ENCODE measurements at places on chromosomes 16 and 17. TPM values are rescaled to one million over a fixed set of nuclear protein-coding genes. Genes with fewer than 3 reads are reported as not detected.

CD300H gene
- not detected for total RNA-seq

EPN3 gene
- total RNA-seq, result not detected

ABCA9 gene
- total RNA-seq, result 1.8 TPM

DNA sequence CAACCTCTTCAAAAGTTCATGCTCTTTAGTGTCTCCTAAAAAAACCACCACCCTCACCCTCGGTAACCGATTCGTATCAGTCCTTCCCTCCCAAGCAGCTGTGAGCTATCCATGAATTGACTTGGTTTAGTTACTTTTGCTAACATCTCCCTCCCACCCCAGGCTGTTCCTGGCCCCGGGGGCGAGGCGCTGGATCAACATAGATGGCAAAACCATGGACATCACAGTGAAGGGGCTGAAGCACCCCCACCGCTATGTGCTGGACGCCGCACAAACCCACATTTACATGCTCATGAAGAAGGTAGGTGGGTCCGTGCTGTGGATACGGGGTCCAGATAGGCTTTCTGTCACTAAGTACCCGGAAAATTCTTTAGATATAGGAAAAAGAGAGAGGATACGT, 66.8 kb downstream of the RGS9 start:
- DNase-seq, result no peak
- H3K27me3 ChIP-seq, result no peaks in the 10 kb centered on the region
- no peaks in the 10 kb centered on the region for H3K4me1 ChIP-seq
- H3K4me3 ChIP-seq, result no peak overlapping the region
- H3K36me3 ChIP-seq, result no peaks in the 10 kb centered on the region

GRCh38 chr16:73956587-73957494, 339.8 kb upstream of the PSMD7 start:
- no peak overlapping the region for H3K27ac ChIP-seq
- no peak for DNase-seq
- H3K4me3 ChIP-seq, result no peak overlapping the region

- no peak overlapping the region for H3K27ac ChIP-seq
- H3K4me1 ChIP-seq, result peaks cover 7% of the 10 kb centered on the region
- H3K36me3 ChIP-seq, result peaks cover 8% of the 10 kb centered on the region
- no peak overlapping the region for H3K4me3 ChIP-seq
- DNase-seq, result no peak
These were observed 34.8 kb downstream of the CMTM3 start for GRCh38 chr16:66639091-66639885.

GRCh38 chr17:9932491-9932890, 27.4 kb upstream of the RCVRN start:
- H3K4me1 ChIP-seq, result peaks cover 7% of the 10 kb centered on the region
- H3K4me3 ChIP-seq, result no peak overlapping the region
- peaks cover 4% of the 10 kb centered on the region for H3K36me3 ChIP-seq
- H3K27me3 ChIP-seq, result peaks cover 18% of the 10 kb centered on the region

GRCh38 chr17:33990943-33991706, 264.0 kb upstream of the CCL2 start:
- no peaks in the 10 kb centered on the region for H3K4me1 ChIP-seq
- no peak overlapping the region for H3K27ac ChIP-seq
- H3K4me3 ChIP-seq, result no peak overlapping the region
- H3K27me3 ChIP-seq, result no peaks in the 10 kb centered on the region
- peak; percentile 44 for DNase-seq

DNA sequence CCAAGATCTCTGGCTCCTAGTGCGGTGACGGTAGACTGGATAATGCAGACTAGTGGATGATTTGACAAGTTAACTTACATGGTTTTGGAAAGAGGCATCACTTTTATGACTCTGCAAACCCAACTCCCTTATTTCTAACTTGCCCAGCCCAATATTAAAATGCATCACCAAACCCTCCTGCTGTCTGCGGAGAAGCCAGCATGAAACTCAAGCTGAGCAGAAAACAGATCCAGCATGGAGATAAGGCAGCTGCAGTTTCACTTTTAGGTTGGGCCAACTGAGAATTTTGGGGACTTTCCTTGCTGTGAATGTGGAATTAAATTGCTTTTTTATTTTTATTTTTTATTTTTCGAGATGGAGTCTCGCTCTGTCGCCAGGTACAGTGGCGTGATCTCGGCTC, 27.8 kb downstream of the CDH1 start:
- no peaks in the 10 kb centered on the region for H3K27me3 ChIP-seq
- H3K4me1 ChIP-seq, result peaks cover 10% of the 10 kb centered on the region
- H3K36me3 ChIP-seq, result no peaks in the 10 kb centered on the region
- H3K4me3 ChIP-seq, result no peak overlapping the region
- no peak for DNase-seq

- H3K4me3 ChIP-seq, result peak overlapping the region; percentile 45
- peaks cover 74% of the 10 kb centered on the region for H3K4me1 ChIP-seq
- no peaks in the 10 kb centered on the region for H3K27me3 ChIP-seq
- peak overlapping the region; percentile 94 for H3K27ac ChIP-seq
- peaks cover 25% of the 10 kb centered on the region for H3K36me3 ChIP-seq
These were observed 3.9 kb downstream of the TIMM22 start for GRCh38 chr17:1000597-1001461.

- peaks cover 32% of the 10 kb centered on the region for H3K4me1 ChIP-seq
- H3K4me3 ChIP-seq, result no peak overlapping the region
- peak overlapping the region; percentile 23 for H3K27ac ChIP-seq
- no peak for DNase-seq
- H3K27me3 ChIP-seq, result no peaks in the 10 kb centered on the region
These were observed 62.5 kb downstream of the FTO start for GRCh38 chr16:53766304-53767016.

Measured in osteocyte (in vitro differentiated cells).